Hippocampal formation (tissue), 2 donors: ENCODE measurements at places on chromosomes 7 and 10.
A peak's percentile ranks its signal among the peaks of the same experiment; 100 is the strongest.

GRCh38 chr10:30080161-30080560, 20.8 kb upstream of the JCAD start:
- no peak for DNase-seq

- DNase-seq: no peak
Measured at GRCh38 chr10:52502237-52502636, 188.2 kb downstream of the DKK1 start.

DNA sequence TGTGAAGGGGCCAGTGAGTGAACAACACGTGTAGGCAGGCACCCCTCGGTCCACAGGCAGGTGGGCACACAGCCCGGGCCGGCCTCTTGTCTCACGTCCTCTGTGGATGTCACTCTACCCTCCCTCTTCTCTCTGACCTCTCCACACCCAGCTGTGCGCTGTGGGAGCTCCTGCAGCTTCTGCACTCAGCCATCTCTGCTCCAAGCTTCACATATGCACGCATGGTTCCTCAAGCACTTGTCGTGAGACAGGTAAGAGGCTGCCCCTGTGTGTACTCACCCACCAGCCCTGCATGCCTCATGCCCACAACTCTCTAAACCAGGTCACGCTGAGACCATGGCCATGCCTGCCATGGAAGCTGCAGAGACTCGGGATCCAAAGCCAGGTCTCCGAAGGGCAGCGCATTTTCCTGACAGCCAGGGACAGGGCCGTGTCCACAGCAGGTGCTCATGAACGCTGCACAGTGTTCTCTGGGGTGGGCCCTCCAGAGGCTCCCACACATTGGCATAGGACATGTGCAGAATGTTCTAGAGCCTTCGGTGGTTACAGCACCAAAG, 477.5 kb downstream of the PTPRN2 start:
- DNase-seq: no peak

DNA sequence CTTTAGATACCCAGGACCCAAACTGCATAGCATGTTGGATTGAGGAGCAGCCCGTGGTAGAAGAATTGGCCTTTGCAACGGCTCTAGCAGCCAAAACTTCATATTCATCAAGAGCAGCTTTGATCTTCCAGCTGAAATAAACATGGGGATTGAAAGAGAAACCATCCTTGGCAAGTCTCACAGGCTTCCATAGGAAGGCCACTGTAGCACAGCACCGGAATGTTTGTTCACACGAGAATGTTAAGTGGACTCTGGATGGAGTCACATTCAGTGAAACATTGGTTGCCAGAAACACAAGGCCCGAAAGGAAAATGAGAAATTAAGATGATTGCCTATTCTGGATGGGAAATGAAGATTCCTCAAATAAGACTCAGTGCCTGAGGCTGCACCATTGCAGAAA, 97.4 kb downstream of the RAB18 start:
- DNase-seq: no peak

GRCh38 chr10:60286559-60286958, 103.1 kb downstream of the ANK3 start:
- no peak for DNase-seq

DNA sequence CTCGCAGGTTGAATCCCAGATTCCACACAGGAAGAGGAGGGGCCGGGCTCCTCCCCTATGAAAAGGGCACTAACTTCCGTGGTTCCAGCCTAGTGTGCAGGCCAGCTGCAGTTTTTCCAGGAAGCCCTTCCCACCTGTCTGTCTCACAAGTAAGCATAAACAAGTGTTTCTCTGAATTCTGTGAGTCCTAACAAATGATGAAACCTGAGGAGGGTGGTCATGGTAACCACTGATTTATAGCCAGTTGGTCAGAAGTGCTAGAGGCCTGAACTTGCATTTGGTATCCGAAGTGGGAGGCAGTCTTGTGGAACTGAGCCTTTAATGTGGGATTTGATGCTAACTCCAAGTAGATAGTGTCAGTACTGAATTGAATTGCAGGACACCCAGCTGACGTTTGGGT, 54.7 kb upstream of the STEAP4 start:
- DNase-seq: no peak

GRCh38 chr10:90179696-90180407, 478.5 kb downstream of the KIF20B start:
- no peak for DNase-seq

- no peak for DNase-seq
Measured at GRCh38 chr10:25038325-25038724, 21.9 kb downstream of the THNSL1 start.

GRCh38 chr10:3704565-3705325, 80.3 kb downstream of the KLF6 start:
- DNase-seq: no peak

DNA sequence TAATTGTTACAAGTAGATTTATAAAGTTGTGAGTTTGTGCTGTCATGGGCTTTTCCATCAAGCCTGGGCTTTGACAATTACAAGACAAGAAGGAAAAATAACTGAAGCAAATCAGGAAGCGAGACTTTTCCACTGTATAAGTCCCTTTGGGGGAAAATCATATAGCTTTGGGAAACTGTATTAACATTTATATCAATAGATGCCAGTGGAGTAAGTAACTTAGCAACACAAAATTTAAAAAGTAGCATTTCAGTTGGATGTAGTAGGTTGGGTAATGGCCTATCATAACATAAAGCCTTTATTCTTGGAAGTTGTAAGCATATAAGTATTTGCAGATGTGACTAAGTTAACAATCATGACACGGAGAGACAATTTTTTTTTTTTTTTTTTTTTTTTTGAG, 931.1 kb downstream of the CNTNAP2 start:
- DNase-seq: no peak

GRCh38 chr7:23100697-23101096, 4.9 kb upstream of the KLHL7 start:
- DNase-seq: no peak

DNA sequence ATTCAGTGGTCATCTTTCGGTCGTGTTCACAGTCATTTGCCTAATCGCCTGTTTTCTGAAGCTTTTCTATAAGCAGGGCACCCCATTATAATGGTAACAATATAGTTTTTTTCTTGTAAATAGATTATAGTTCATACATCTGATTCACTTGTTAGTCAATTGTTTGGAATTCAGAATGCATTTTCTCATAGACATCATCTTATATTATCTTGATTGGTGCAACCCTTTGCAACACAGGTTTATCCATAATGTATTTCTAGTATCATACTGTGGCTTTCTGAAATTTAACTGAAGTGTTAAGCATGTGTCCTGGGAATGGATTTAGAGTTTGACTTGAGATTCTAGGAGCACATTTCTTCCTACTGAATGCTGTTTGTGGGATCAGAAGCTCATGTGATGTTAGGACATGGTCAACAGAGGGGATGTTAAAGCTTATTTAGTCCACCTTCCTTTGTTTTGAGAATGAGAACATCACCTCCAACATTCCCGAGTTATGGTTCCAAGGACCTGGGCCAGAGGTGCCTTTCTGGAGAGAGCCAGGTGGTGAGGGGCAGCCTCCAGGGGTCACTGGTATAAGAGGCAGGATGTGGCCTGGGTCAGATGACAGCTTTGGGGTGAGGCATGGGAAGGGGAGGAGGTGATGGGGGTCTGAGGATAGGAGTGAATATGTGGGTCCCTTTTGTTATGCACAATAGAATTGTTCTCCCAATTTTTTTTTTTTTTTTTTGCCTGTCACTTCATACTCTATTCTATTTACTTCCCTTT, 415.6 kb downstream of the EXOC4 start:
- no peak for DNase-seq

DNA sequence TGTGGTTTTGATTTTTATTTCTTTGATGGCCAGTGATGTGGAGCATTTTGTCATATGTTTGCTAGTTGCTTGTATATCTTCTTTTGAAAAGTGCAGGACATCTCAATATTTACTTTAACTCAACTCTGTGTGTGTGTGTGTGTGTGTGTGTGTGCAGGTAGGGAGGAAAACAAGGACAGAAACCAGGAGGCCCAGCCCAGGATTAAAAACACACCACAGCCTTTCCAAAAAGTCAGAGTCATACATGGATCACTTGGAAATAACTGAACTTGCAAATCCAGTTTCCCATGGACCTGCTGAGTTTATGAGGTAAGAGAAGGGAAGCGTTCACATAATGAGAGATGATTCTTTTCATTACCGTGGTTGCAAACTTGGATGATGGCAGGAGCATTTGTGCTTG, 189.9 kb upstream of the LYZL1 start:
- DNase-seq: no peak

GRCh38 chr7:489876-490275, 29.8 kb downstream of the PDGFA start:
- no peak for DNase-seq

DNA sequence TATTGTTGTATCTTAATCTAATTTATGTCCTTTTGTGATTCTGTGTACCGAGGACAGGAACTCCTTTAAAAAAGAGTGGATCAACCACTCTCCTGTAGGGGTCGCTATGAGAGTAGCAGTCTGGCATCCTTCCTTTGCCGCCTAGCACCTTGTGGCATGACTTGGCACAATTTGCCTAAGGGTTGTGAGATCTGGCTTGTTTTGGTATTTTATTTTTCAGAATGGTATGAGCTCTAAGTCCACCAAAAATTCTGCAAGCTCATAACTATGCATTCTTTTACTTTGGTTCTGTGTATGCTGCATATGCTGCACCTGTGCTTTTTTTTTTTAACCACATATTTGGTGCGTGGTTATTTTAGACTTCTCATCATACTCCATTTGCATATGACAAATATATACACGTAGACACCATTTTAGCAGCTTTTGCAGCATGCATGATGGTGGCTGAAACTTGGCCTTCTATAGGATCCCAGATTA, 112.8 kb downstream of the CDK14 start:
- peak; percentile 30 for DNase-seq

GRCh38 chr7:87220734-87221215, 1.2 kb upstream of the TMEM243 start:
- no peak for DNase-seq

DNA sequence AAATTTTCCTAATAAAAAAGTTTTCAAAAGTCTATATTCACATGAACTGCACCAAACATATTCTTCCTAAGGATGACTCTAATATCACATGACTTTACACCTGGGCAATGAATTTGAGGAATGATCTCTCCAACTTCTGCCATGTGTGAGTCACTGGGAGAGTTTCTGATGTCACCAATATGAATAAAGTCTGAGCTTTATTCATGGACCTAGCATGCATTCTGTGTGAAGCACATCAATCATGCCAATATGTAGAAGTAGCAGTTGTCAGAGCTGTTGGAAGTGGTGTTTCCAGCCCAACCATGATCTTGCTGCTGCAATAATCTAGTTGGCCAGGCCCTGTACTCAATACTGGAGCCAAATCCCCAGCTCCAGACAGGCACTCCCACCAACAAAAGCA, 91.7 kb upstream of the IFRD1 start:
- no peak for DNase-seq

DNA sequence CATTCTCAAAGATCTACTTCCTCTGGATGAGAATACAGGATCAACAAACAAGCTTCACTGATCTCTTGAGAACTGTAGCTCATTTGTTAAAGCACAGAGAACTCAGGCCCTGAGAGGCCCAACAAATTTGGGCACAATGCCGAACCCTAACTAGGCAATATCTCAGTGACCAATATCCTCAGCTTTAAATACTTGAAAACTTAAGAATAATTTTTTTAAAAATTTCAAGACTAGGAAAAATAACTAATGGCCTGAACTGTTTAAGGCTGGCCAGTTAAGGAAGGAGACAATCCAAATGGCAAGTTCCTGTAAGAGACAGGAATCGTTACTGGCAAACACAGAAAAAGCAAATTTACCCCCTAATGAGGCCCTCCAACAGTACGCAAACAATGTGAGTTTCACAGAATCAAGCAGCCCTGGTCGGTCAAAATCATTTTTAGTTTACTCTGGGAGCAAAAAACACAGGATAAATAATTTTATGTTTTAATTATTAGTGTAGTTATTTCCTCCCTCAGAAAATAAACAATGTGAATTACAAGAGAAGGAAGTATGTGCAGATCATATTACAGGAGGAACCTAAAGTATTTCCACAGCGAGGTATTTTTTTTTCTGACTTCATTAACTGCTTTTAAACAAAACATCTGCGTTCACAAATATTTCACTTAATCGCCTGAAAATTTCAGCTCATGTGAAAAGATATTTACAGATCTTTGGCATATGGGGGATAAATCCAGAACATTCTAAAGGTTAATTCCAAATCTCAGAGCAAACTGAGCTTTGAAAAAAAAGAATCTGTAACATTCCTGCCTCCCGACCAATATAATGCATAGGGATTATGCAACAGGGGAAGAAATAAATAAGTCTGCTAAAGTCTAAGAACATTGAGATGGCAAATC, 39.5 kb downstream of the NT5C2 start:
- DNase-seq: peak; percentile 40

DNA sequence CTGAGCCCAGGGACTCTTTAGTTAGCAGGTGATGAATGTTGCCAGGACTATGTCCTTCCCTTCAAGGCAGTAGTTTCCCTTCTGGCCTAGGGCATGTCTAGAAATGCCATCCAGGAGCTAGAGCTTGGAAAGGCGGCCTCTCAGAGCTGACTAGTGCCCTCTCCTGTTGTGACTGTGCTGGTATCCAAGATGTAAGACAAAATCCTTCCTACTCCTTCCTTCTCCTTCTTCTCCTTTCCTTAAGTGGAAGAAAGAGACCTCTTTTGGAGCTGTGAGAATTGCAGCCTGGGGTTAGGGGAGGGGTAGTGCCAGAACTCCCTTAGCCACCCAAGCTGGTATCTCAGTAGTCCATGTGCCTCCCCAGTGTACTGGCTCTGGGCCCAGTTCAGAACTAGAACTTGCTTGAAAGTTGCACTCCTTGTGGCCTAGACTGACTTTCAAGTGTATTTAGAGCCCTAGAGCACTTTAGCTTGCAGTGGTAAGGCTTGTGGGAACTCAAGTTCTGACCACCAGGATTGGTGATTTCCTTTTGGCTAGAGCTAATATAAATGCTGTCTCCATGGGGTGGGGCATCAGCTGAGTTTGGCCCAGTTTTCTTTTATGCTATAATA, 118.8 kb downstream of the NPSR1 start:
- DNase-seq: no peak

DNA sequence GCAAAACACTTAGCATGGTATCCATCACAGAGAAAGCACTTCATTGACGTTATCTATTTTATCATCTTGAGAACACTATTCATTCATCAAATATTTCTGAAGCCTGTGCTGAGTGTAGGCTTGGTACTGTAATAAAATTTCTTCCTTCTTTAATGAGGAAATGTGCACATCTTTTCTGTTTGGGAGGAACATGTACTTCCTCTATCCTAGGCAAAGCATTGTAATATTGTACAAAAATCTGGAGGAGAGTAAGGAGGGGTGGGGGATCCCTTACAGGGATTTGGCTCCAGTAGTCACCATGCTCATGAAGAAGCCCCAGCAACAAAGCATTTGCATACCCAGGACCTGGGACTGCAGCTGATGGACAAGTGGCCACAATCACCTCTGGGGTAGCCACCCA, 39.9 kb upstream of the SORCS3 start:
- DNase-seq: no peak
